Lower lobe of right lung (tissue), 2 donors: ENCODE measurements at places on chromosomes 12 and 14. TPM values are rescaled to one million over a fixed set of nuclear protein-coding genes. Genes with fewer than 3 reads are reported as not detected.

Gene PPP1R36
- 0.97 TPM for total RNA-seq

Gene CCDC38
- 0.24 TPM for total RNA-seq

Gene SYCP3
- total RNA-seq, result 0.71 TPM

Gene IFT81
- total RNA-seq, result 12.5 TPM

Gene OTX2
- total RNA-seq, result not detected

DNA sequence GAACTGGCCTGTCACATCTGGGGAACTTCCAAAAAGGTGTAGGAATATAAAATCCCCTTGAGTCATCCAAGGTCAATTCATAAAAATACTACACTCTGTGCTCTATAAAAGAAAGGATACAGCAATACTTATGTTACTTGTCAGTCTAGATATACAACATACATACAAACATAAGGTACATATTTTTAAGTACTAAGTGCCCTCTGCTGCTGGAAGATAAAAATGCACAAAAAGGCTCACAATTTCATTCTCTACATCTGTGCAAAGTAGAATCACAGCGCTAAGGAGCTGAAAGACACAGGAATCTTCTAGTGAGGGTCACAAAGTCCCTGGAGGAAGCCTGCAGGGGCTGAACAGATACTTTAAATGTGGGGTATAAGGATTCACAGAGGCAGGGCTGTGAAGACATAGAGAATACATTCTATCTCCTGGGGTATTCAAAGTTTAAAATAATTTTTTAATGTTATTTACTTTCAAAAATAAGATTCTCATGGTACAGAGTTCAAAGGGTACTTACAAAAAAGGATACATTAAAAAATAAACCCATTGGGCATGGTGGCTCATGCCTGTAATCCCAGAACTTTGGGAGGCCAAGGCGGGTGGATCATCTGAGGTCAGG is 10.2 kb upstream of the GOLGA5 start:
- DNase-seq, result no peak

- no peak for DNase-seq
These were observed 118.8 kb downstream of the ST8SIA1 start for GRCh38 chr12:22215467-22216253.

GRCh38 chr12:6959058-6959804 is 8.1 kb downstream of the PTPN6 start:
- DNase-seq, result peak; percentile 52

DNA sequence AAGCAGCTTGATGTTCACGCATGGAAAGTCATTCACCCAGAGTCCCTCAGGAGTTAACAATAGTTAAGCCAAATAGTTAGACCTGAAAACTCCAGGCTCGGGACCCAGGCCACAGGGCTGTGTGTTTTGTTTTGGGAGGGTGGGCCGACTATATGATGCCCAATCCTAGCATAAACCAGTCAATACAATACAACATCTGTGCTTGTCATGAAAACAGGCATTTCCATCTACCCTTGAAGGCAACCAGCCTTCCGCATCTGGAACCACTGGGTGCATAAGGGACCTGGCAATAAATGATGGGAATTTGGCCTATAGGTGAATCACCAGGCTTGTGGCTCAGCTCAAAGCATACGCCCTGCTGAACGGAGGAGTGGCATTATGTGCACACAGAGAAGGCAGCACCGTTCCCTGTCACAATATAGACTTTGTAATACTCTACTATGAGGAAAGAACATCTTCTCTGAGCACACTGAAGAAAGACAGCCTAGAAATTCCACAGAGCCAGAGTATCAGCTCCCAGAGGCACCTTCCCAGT is 91.0 kb upstream of the FOXN3 start:
- DNase-seq, result no peak

- DNase-seq, result no peak
These were observed 17.6 kb upstream of the TBX3 start for GRCh38 chr12:114701553-114701952.

DNA sequence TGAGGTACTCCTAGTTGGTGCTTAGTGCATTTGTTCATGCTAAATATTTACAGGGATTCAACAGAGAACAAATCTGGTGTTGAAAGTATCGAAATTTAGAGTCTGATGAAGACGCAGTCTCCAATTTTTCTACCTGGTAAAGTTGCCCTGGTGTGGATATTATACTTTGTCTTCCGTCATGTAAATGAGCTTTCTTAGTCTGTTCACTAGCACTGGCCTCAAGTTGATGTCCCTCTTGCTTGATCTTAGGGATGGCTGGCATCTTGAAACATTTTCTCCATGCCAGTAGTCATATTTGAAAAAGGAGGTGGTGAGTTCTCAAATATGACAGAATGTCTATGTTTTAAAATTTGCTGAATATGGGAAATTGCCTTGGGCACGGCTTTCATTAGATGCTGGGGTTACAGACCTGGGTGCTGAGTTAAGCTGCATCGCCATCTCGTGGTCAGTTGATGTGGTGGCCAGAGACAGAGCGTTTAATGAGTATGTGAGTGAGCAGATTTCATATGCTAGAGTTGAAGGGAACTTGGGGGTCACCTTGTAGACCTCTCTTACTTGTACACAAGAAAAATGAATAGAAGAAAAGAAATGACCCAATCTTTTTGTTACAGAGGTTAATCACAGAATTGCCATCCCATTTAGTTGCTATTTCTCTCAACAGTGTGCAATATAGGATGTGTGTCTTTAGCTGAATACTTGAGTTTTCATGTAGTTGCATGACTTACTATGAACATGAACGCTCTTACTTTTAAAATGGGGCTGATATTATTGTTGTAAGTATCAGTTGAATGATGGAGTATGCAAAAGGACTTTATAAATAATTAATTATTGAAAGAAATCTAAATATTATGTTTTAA is 172.8 kb upstream of the DCN start:
- DNase-seq, result peak; percentile 64

DNA sequence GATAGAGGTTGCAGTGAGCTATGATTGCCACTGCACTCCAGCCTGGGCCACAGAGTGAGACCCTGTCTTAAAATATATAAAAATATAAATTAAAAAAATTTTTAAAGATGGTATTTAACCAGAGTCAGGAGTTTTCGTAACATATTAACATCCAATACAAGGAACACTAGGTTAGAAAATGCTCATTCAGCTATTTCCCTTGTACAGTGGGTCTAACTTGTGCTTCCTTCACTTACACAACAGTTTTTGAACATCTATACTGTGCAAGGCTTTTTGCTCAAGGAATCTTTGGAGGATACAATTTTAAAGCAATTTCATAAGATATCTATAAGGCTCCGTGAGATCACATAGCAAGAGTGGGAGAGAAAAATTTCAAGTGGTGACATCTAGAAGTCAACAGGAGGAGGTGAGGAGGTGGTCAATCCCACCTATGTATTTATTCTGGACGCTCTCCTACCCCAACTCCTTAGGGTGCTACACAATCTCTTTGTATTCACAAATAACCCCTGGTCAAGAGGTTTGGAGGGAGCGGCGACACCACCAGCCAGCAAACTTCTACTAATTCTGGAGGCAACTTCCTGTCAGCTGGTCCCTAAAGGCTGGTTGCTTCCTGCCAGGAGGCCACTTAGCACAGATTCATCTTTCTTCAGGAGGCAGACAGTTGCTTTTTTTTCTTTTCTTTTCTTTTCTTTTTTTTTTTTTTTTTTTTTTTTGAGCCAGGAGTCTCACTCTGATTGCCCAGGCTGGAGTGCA is 22.2 kb downstream of the DUSP16 start:
- no peak for DNase-seq

- DNase-seq, result no peak
These were observed 22.5 kb upstream of the NKX2-8 start for GRCh38 chr14:36604757-36605505.

GRCh38 chr14:97315790-97316189 is 518.6 kb downstream of the VRK1 start:
- DNase-seq, result no peak

DNA sequence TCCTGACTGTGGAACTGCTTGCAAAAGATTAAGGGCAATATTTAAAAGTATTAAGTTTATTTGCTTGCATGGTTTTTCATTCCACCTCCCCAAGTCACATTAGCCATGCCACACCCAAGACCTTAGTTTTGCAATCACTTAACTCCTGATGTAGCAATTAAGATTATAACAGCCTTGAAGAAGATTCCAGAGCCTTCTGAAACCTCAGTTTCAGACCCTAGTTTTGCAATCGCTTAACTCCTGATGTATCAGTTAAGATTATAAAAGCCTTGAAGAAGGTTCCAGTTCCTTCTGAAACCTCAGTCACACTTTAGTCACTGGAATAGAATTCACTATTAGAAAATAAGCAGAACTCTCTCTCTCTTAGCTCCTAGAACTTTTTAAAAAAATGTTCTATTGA is 42.7 kb upstream of the DCN start:
- DNase-seq, result no peak
